Uterus (tissue), 4 donors: ENCODE measurements at places on chromosomes 5 and 9.
A peak's percentile ranks its signal among the peaks of the same experiment; 100 is the strongest.

GRCh38 chr9:109286571-109286977, 34.3 kb downstream of the EPB41L4B start:
- DNase-seq: no peak

DNA sequence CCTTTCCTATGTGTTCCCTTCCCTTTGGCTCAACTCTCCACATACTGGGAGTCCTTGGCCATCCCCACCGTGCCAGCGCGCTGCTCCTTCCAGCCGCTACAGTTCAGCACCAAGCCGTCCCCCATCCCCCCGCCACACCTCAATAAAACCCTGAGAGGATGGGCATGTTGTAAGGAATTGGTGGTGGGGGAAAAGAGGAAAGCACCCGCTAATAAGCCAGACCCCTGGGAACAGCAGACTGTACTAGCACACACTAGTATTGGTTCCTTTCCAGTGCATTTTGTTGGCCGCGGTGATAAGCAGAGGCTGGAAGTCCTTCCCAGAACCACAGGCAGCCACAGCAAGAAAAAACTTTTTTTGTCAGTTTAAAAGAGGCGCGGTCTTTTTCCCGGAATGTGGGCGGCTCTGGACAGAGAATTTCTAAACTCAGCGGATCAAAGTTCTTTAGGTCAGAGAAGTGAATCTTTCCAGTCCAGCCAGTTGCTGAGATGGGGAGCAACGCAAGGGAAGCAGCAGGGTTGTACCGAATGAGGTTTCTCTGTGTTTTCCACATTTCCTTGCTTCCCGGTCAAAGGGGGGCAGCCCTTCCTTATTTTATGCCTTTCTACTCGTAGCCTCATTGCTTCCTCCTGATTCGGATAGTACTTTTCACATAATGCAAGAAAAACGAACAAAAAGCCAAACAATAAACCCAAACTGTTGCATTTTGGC, 2.1 kb downstream of the CHSY3 start:
- peak; percentile 13 for DNase-seq

GRCh38 chr5:89534331-89534730, 651.3 kb upstream of the MEF2C start:
- DNase-seq: no peak

GRCh38 chr9:1285526-1285925, 235.4 kb downstream of the DMRT2 start:
- no peak for DNase-seq

GRCh38 chr9:71357346-71357745, 235.9 kb upstream of the TRPM3 start:
- no peak for DNase-seq

DNA sequence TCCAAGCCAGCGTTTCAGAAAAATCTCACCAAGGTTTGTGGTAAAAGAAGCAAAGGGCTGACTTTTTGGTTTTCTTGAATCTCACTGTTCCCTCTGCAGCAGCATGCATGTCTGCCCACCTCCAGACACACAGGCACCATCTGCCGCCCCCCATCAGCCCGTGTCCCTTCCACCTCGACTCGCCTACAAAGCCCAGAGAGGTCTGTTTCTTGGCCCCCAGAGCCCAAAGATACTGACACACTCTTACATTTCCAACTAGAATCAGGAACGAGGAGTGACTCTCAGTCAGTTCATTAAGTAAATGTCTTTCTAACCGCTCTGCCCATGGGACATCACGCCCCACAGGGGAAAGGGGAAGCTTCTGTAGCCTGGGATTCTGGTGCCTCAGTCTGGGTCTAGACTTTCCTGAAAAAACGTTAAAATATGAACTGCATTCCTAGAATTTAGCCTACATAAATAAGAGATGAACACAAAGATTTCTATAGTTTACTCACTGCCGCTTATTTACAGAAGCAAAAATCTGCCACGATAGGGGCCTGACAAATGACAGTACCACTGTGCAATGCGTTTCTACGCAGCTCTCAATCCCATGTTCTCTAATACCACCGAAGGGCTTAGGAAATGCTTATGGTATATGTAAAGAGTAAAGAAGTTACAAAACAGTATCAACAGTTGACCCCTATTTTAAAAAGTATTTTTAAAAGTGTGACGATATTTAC, 4.1 kb downstream of the IL4 start:
- DNase-seq: no peak

- DNase-seq: no peak
Measured at GRCh38 chr5:138918686-138919085, 43.6 kb upstream of the LRRTM2 start.

- DNase-seq: no peak
Measured at GRCh38 chr5:42377496-42377895, 45.7 kb upstream of the GHR start.

GRCh38 chr5:75558221-75558620, 46.5 kb downstream of the POLK start:
- no peak for DNase-seq

DNA sequence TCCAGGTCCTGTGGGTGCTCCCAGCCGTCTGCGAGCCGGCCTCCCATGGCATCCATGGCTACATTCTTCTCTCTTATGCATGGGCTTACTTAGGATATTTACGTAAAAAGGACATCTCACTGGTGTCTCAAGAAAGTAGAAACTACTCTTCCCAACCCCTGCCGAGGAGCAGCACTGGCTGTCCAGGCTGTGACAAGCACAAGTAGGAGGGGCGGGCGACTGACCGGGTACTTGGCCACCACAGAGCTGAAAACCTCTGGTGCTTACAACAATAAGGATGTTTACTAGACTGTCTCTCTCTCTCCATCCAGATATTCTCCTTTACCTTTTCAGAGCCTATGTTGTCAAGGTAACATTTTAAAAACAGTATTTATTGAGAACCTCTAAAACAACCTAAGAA, 56.3 kb upstream of the TBC1D9B start:
- DNase-seq: no peak

DNA sequence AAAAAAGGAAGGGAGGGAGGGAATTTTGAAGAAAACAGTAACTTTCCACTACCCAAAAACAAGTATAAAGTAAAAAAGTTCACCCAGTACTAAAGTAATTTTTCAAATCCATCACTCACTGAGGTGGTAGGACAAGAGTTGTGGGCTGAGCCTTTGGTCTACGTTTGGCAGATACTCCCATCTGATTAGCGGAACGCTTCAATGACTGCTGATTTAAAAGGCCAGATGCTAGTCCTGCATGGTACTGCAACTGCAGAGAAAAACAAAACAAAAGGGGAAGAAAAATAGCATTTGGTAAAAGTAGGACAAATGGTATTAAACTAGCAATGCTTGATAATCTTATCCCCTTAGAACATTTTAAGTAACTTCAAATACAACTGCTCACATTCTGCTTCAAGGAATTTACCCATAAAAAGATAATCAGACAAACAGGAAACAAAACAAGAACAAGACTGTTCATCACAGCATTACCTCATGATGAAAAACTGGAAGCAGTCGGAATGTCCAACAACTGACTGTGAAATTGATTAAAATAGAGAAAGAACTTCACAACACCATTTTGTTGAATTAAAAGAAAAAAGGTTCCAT, 65.4 kb downstream of the MED27 start:
- DNase-seq: no peak

DNA sequence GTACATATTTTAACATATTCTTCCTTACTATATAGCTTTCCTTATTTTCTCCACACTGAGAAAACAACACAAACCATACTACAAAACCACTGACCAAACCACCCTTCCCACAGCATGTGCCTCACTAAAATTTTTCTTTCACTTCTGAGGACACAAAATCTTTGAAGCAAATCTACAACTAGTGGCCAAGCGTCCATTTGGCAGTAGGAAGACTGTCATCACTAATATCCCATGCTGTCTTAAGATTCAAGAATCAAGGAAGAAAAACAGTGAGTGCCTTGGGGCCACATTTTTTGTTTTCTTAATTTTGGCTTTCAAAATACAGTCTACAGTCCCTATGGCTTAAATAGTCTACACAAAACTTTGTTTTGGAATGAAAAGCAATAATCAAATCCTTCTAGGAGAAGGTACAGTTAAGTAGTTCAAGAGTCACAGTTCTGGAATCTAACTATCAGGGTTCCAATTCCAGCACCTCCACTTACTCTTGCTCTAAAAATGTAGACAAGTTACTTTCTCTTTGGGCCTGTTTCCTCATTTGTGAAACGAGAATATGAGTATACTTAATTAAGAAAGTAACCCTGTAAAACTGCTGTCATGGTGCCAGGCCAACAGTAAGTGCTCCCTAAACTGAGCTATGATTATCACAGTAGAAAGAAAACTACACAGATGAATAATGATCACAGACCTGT, 227.9 kb downstream of the BNC2 start:
- DNase-seq: no peak

DNA sequence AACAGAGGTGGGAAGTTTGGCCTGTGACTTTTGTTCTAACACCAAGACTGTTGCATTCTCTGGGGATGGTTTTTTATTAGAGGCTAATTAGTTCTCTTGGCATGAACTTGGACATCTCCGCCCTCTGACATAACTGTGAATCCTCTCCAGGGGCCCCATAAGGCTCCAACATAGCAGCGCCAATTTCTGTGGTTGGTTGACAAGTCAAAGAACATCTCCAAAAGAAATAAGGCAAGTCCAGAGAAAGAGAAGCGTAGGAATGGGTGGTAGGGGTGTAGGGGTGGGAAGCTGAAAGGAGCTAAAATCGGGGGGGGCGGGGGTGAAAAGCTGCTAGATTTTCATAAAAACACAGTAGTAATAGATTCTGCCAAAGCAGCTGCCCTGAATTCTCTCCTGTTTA, 81.0 kb upstream of the DAB2 start:
- DNase-seq: no peak

DNA sequence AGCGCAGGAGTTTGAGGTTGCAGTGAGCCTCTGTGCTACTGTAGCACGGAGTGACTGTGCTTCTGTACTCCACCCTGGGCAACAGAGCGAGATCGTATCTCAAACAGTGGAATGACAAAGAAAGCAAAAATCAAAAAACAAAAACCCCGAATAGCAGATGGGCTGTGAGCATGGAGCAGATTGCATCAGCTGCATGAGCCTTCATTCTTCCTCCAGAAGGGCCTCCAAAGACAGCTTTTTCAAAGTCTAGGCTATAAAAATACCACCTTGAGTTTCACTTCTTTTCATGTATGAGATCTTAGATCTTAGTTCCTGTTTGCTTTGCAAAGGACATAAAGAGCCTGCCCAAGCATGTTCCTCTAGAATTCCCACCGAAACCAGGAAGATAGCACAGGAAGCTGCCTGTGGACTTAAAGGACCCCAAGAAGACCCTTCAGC, 15.0 kb upstream of the HSPB3 start:
- DNase-seq: no peak

GRCh38 chr9:132858751-132859150, 19.3 kb downstream of the AK8 start:
- DNase-seq: no peak

DNA sequence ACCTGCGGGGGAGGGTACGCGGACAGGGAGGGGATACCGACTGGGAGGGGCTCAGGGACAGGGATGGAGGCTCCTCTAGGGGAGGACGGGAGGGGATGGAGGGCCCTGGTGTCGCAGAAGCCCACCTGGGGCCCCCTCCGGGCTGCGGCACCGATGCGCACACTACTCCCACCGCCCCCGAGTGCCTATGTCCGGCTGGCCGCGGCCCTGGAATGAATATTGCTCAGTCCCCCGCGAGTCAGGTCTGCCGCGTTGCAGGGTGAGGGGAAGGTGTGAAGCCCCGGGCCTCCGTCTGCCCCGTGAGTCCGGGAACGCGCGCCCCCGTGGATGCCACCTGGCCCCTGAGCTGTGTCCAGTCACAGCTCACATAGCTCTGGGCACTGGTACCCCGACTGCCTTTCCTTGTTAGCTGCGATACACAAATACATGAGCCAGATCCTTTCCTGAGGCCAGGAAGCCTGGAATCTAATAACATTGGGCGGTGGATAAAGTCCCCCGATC, 44.5 kb upstream of the PRSS3 start:
- DNase-seq: no peak

DNA sequence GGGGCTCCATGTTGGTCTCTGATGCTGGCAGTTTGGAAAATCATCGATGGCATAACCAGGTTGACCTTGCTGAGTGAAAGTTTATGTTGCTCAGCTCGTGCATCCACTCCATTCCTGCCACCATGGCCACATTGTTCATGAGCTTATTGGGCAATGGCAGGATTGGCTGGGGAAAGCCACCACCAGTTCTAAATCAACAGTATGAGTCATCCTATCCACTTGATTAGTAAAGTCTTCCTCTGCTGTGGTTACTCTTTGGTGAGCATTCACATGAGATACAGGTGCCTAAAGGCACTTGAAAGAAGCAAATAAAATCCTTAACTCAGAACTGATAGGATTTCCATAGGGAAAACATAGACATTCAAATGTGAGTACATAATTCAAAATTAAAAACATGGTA, 131.8 kb upstream of the FBN2 start:
- DNase-seq: no peak
